ENCODE measurements at places on chromosomes 2 and 18.

DNA sequence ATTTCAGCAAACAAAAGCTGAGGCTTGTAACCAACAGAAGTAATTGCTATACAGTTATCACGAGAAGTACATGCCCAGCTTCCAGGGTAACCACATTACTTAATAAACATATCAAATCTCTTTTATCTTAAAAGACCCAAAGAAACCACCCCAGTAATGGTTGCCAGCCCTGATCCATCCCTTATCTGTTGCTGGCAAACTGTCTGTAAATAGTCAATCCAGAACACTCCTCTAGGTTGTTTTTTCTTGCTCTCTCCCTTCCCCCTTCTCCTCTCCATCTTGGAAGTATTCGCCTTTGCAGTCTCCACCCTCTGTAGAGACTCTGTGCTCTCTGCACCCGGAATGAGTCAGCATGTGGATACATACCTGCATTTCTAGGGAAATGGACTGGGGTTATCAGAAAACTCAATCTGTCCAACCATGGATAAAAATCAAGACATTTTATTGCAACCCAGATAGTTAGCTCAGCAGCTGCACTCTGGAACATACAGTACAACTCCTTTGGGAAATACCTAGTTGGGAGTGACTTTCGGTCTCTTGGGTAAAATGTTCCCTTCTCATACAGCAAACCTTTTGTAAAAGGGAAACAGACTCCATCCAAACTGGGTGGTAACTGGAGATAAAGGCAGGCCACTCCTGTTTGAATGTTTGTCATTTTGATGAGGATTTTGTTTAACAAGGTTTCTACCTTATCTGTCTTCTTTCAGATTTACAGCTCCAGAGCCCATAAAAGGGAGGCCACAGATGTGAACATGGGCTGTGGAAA lies 123.5 kb upstream of the FOSL2 start:
- peak; percentile 57 for DNase-seq

DNA sequence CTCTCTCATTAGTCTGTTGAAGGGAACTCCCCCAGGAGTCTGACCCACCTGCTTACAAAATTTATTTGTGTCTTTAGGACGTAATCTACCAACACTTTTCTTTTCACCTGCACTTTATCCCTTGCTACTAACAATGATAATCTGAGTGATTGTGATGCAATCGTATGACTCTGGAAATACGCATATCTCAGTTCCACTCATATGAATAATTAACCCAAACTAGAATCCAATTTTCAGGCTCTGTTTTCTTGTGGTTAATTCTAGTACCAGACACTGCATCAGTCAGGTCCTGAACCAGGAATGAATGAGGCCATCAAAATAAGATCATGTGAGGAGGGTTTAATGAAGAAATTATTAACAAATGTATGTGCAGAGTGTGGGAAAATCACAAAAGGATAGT lies 158.4 kb upstream of the SRD5A2 start:
- DNase-seq = no peak

- no peak for DNase-seq
Measured at GRCh38 chr2:174704642-174705041, 59.6 kb downstream of the CHRNA1 start.

DNA sequence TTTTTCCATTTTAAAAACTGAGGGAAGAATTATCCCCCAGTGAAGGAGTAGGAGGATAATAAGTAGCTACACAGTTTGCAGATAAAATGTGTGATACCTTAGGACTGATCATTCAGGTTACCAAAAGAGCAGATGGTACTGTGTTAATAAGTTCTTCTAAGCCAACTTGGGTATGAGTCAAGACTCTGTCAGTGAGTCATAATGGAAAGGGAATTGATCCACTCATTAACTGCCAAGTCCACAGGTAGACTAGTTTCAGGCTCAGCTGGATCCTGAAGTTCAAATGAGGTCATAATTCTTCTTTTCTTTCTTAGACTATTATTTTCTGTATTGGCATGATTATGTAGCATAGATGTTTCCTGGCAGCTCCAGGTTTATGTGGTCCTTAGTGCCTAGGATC lies 142.4 kb upstream of the ALPP start:
- DNase-seq = peak; percentile 12

- DNase-seq = peak; percentile 43
Measured at GRCh38 chr2:209458008-209458979, 34.4 kb downstream of the MAP2 start.

DNA sequence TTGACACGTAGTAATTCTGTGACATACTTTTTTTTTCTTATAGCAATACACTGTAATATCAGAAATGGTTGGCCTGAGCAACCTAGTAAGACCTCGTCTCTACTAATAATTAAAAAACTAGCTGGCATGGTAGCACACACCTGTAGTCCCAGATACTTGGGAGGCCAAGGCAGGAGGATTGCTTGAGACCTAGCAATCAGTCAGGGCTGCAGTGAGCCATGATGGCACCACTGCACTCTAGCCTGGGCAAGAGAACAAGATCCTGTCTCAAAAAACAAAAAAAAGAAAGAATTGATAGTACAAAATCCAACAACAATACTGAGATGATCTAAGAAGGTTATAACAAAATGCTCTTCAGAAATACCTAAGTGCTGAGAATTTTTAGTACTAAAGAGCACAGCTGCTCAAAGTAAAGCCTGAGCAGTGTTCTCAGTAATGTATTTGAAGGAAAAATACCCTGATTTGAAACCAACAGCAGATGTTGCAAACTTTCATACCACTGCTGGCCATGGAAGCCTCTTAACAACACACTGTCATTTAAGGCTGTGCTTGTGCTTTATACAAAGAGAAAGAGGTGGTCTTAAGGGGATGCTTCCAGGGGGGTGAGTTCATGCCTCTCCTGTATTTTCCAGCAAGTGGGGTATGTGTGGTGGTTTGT lies 132.6 kb upstream of the CDCA7 start:
- no peak for DNase-seq

DNA sequence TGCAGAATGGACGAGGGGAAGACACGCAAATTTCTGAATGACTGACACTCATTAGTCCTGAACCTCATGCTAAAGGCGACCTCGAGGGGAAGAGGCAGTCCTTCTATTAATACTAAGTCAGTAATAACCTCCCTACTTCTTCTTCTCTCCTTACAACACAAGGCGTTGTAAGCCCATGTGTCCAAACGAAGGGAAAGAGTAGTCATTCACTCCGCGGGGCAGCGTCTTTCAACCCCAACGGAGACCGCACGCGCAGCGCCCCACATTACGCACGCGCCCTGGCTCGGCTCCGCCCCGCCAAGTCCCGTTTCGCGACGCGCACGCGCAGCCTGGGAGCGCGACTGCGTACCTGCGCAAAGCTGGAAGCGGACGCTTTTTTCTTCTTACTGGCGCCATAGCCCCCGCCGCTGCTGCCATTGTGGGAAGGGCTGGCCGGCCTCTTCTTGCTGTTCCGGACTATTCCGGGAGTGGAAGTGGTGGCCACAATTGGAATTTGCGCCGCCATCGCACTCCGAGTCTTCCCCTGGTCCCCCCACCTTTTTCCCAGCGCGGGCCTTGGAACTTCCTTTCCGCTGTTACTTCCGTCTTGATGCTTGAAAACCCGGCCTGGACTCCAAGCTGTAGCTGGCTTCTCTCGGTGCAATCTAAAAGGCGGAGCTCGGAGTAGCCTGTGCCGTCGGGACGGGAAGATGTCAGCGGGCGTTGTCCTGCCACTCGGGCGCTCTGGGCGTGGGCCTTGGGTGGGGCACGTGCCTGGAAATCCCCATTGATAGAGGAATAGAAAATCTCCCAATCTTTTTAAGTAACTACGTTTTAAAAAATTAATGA lies at the start of gene INO80C:
TSS of gene INO80C (minus strand) at position 591 of the 828 bp plus-strand sequence. CDS start at position 505, 86 bp downstream.
- DNase-seq = peak; percentile 93

DNA sequence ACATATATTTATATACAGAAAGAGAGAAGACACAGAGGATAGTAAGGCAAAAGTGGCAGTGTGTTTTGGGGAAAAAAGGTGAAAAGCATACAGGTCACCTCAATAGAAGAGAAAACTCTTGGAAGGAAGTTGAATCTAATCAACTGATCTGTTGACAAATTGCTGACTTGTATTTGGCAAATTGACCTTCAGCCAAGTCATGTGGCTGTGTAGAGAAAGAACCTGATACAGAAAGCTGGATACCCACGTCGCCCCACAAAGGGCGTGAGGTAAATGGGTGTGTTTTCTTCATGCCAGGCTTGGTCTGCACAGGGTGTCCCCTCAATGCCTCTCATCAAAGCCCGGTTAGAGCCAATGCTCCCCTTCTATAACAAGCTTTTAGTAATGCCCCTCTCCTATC lies 230.0 kb upstream of the KLHL29 start:
- DNase-seq = no peak

DNA sequence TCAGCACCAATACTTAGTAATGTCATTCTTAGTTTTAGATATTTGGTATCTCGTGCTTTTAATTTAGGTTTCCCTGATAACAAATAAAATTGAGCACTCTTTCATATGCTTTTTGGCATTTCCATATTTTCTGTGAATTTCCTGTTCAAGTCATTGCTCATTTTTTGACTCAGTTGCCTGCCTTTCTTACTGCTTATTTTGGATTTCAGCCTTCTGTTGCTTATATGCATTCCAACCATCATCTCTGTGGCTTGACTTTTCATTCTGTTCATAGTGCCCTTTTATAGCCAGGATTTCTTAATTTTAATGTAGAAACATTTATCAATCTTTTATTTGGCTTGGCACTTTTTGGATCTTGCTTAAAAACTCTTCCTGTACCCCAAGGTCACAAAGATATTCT lies 14.5 kb upstream of the KIF3C start:
- peak; percentile 50 for DNase-seq

DNA sequence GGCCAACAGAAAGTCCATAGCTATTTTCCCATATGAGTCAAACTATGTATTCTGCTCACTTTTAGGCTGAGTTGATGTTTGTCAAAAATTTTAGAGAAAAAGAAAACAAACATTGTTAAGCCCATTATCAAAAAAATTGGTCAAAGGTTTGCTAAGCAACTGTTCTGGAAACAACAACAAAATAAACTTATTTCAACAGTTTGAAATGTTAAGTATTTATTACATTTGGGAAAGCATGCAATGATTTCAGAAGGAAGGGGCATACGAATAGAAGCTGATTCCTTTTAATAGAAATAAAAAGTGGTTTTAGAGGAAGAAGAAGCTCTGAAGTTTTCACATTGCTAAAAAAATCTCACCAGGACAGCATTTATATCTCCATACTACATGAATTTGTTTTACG lies 1837.5 kb upstream of the CELF4 start:
- no peak for DNase-seq

- DNase-seq = no peak
Measured at GRCh38 chr2:82062463-82062862, 1757.9 kb upstream of the LRRTM1 start.

- DNase-seq = no peak
Measured at GRCh38 chr2:165889158-165889557, 64.4 kb downstream of the TTC21B start.

GRCh38 chr2:233261819-233262555 lies 10.5 kb downstream of the ATG16L1 start:
- DNase-seq = no peak

GRCh38 chr2:10753876-10754275 lies 32.4 kb downstream of the ATP6V1C2 start:
- DNase-seq = no peak

DNA sequence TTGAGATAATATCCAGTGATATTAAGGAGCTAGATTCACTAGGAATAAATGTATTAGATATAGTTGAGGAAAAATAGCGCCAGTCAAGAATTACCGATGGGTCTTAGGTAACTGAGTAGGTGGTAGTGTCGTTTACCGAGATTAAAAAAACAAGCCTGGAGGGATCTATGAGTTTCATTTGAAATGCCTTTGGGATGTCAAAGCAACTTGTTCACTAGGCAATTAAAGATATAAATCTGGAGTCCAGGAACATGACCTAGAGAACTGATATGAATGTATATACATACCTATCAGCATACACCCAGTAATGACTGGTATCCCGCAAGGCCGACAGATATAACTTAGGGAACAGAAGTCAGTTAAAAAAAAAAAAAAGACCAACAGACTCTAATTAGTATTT lies 29.2 kb upstream of the MAP4K3 start:
- no peak for DNase-seq

DNA sequence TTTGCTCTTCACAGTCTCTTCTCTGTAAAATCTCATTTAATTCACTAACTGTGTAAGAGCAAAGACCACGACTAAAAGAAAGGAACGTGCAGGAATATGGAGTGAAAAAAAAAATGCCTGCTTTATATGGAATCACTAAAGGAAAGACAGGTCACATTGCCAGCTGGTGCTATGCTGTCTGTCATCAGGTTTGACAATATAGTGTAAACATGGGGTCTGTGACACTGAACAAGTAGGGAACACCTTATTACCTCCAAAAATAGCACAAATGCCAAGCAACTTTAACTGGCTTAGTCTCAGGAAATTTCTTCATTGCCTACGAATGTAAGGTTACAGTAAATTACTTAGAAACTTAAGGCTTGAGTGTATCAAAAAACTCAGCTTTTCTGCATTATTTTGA lies 364.5 kb upstream of the LINC00305 start:
- no peak for DNase-seq

GRCh38 chr2:220078439-220078838 lies 451.0 kb downstream of the SLC4A3 start:
- DNase-seq = peak; percentile 62

- no peak for DNase-seq
Measured at GRCh38 chr2:17578466-17578928, 38.0 kb downstream of the VSNL1 start.

DNA sequence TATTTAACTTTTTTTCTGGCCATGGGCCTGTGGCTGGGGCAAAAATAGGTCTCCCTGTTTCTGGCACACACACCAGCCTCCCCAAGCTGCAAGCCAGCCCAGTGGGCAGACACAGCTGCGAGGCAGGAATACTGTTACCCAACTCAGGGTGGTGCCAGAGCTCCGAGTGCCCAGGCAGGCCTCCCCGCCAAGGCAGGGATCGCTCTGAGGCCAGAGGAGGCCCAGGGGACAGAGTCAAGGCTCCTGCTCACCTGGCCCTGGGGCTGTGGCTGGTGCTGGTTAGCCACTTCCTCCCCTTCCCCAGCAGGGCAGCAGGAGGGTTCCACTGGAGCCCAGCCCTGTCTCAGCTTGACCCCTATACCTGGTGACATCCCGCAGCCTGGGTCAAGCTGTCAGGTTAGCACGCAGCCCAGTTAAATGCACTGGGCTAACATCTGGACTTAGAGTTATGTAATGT lies 67.1 kb upstream of the EPAS1 start:
- DNase-seq = no peak

DNA sequence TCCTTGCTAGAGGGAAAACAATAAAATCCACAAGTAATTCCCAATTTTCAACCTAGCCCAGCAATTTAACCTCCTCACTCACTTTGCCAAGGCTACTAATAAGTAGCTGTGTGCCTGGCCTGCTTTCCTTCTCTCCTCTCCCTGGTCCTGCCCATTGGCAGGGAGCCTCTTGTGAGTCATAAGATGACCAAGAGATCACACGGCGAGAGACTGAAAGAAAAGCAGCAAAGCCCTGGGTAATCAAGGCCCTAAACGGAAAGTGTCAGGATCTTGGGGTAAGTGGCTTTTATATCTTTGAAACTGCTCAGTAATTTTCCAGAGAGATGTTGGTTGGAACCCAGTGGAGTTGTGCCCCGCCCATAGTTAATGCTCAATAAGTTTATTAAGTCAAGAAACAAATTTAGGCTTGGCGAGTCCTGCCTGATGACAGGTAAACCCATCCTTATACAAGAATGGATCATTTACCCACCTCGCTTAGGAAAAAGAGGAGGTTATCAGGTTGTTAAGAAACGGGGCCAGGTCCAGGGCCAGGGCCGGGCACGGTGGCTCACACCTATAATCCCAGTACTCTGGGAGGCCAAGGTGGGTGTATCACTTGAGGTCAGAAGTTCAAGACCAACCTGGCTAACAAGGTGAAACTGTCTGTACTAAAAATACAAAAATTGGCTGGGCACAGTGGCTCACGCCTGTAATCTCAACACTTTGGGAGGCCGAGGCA lies 10.0 kb upstream of the ADAM17 start:
- DNase-seq = peak; percentile 90
